ENCODE measurements at places on chromosomes 4 and X.
A peak's percentile ranks its signal among the peaks of the same experiment; 100 is the strongest.

- peak; percentile 7 for DNase-seq
Measured at GRCh38 chr4:7295911-7296660, 103.7 kb downstream of the SORCS2 start.

DNA sequence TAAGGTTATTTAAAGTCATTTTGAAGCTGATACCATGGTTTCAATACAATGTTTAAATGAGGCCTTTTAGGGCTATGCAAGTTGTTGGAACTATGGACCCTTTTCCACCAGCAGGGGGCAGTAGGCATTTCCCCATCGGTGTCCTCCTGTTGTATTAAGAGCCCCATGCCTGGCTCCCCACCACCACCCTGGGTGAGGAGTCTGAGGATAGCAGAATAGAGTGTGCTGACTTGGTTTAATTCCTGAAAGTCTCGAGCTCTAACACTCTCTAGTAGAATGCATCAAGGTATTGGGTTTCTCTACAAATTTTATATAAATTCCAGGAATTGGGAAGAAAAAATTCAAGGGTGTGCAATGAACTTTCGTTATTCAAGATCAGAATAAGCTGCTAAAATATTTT is 234.8 kb upstream of the JADE1 start:
- peak; percentile 74 for DNase-seq

DNA sequence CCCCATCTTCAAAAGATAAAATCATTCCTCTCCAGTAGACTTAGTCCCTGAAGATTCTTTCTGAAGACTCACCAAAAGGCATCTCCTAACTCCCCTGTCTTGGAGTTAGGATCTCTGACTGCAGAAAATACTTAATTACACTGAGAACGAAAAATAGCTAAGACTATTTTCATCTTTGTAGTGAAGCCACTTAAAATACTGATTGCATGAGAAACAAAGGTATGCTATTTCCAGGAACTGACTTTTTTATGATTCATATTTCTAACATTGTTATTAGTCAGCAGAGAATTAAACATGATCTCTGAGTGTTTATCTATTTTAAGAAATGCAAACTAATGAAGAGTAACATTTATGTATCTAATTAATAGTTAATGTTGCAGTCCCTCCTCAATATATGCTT is 71.8 kb upstream of the NR3C2 start:
- DNase-seq, result no peak

- no peak for DNase-seq
Measured at GRCh38 chr4:189660722-189661360, 279.8 kb upstream of the FRG1 start.

- DNase-seq, result no peak
Measured at GRCh38 chr4:5141802-5142201, 90.5 kb downstream of the STK32B start.

GRCh38 chrX:97907791-97908190 is 1024.1 kb downstream of the RPA4 start:
- DNase-seq, result no peak

DNA sequence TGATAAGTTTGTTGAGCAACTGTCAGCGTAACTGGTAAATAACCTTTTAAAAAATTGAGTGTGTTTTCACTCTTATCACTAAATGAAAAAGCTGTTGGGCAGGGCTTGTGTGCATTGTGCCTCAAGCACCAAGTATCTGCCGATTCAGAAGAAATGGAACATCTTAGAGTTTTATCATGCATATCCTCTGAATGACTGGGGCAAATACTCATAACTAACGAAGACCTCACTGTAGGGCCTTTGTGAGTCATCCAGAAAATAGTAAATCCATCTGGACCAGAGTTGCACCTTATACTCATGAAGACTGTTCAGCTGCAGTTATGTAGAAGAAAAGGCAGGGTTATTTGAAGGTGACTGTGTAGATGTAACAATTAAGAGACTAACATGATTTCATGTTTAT is 222.1 kb downstream of the CAMK2D start:
- no peak for DNase-seq

DNA sequence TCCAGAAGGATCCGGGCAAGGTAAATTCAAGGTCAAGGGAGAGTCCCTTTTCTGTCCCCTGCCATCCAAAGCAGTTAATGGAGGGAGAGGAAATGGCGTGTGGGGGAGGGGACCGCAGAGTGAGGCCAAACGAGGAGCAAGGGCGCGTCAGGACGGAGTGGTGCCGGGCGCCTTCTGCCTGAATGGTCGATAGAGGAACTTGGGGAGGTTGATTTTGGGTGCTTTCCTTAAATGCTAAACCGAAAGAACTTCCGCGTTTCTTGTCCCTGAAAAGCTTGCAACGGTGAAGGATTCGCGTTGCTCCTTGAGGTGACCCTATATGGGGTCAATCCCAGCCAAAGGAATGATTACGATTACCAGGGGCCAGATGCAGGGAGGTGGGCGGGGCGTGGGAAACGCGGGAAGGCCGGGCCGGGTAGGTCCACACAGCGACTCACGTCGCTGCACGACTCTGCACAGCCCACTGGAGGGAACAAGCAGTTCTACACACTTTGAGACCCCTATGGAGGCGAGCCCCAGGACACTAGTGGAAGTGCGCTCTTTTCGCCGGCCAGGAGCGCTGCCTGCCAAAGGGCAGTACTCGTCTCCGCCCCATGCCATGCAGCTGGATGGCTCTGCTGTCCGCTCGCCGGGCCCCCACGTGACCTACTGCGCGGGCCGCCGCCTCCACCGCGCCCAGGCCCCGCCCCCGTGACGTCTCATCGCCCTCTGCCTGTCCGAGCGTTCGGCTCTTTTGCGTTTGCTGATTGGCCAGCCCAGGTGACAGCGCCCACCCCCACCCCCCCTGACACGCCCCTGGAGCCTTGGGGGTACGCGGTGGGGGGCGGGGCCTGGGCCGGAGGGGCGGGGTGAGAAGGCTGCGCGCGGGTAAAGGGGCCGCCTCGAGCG is 452 bp upstream of the GK start:
- peak; percentile 93 for DNase-seq

DNA sequence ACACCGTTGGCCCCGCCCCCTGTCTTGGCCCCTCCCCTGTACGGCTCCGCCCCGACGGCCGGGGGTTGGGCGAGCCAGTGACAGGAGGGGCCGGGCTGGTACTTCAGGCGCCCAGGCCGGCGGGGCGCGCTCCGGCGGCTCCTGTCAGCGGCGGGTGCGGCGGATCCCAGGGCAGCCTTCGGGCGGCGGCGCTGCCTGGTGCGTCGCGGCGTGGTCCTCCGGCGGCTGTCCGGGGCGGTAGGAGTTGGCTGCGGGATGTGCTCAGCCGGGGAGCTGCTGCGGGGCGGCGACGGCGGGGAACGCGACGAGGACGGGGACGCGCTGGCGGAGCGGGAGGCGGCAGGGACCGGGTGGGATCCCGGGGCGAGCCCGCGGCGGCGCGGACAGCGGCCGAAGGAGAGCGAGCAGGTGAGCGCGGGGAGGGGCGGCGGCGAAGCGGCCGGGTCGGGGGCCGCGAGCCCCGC is at the start of gene FAM241A:
TSS of gene FAM241A (plus strand) at position 129 of the 464 bp plus-strand sequence. CDS start at position 256, 127 bp downstream.
- peak; percentile 90 for DNase-seq

- no peak for DNase-seq
Measured at GRCh38 chrX:74009041-74009440, 294.9 kb upstream of the ZCCHC13 start.

GRCh38 chr4:126221282-126221681 is 906.5 kb downstream of the FAT4 start:
- no peak for DNase-seq

DNA sequence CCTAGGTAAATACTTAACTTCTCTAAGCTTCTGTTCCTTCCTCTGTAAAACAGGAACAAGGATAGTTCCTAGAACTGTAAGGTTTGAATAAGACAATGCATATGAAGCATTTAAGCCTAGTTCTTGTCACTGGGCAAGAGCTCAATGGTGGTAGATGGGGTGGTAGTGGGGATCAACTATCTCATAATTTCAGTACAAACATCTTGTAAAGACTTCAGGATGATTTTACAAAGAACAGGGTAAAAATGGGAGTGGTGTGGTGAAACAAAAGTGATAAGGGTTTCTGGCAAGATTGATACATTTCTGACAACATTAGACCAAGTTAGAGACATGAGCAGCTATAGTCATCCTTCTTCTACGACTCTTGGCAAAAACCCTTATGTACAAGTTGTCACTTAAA is 137.8 kb downstream of the SCFD2 start:
- no peak for DNase-seq

GRCh38 chrX:119516157-119516702 is 48.0 kb downstream of the SLC25A5 start:
- peak; percentile 71 for DNase-seq

- DNase-seq, result no peak
Measured at GRCh38 chr4:188611143-188611542, 471.9 kb downstream of the TRIML1 start.

DNA sequence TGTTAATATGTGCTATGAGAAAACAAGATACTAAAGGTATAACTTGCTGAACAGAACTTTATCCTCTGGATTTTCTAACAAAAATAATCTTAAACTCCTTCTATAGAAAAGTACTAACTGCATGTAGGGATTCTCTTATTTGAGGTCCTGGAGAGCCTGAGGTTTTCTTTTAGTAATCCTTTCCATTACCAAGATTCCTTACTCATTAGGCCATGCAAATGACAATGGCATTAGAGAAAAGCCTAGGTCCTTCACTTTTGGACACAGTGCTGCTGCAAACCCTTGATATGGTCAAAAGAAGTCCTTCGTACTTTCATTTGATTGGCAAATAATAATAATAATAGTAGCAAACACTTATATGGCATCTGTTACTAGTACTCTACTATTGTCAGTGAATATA is 3.2 kb downstream of the MMRN1 start:
- DNase-seq, result no peak

GRCh38 chrX:8738588-8739189 is 6.8 kb upstream of the ANOS1 start:
- DNase-seq, result peak; percentile 64

- no peak for DNase-seq
Measured at GRCh38 chr4:6546091-6546490, 28.9 kb upstream of the MAN2B2 start.

GRCh38 chr4:69849297-69849696 is 10.6 kb downstream of the SULT1E1 start:
- no peak for DNase-seq

GRCh38 chrX:148416142-148416541 is 84.3 kb upstream of the AFF2 start:
- DNase-seq, result no peak

- DNase-seq, result no peak
Measured at GRCh38 chr4:116332508-116332907, 752.9 kb downstream of the TRAM1L1 start.

DNA sequence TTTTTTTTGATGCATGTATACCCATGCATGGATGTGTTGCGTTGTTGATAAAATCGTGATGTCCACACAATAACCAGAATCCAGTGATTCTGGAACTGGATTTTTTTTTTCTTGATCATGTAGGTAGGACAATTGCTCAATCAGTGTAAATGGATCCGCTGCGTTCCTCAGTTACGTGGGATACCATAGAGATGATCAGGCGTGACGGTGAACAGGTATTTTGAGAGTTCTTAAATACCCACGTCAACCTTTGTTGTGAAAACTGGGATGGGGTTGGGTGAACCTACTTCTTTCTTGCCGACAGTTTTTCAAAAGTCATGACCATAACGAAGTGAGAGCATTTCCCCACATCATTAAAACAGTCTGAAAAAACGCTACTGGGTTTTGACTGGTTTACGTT is 913 bp upstream of the SMIM10L2A start:
- DNase-seq, result no peak

- peak; percentile 50 for DNase-seq
Measured at GRCh38 chr4:125187226-125188176, 127.3 kb upstream of the FAT4 start.

- DNase-seq, result peak; percentile 25
Measured at GRCh38 chrX:24117258-24117657, 32.3 kb upstream of the ZFX start.

DNA sequence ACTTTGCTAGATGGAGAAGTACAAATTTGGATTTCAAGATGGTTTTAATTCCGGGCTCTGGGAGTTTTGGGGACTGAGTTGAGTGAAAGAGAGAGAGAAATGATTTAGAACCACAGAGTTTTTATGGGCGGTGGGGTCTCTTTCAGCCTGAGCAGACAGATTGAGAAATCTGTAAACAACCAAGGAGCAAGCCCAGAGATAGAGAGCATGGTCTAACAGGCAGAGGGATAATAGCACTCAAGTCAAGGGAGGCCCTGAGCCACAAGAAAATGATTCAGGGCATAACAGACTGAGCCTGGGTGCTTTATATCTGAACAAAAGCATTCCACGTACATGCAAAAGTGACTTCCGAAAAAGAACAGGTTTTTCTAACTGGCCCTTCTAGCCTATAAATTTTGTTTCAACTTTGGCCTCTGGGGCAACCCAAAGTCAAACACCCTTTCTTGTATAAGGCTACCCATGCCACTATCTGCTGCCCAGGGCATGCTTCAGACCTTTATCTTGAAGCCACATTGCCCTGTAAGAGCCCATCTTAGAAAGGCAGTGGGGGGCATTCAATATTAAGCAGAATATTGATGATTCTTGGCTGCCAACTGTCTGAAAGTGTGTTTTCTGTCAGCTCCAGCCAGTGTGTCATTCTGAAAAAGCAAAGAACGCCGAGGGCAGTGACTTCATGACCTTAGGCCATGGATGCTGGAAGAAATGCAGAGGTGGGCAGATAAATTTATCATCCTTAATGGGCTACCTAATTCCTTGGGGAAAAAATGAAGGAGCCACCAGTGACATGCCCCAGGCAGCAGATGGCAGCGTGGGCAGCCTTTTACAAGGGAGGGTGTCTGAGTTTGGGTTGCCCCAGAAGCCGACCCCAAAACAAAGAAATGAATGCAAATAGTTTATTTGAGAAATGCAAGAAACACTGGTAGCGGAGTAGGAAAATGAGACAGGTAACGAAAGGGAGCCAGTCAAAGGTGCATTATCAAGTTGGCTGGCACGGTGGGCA is 637.6 kb downstream of the MID1IP1 start:
- peak; percentile 28 for DNase-seq

GRCh38 chr4:17709763-17710068 is 71.7 kb downstream of the FAM184B start:
- DNase-seq, result no peak

GRCh38 chrX:79153348-79153747 is 8.9 kb downstream of the GPR174 start:
- no peak for DNase-seq

DNA sequence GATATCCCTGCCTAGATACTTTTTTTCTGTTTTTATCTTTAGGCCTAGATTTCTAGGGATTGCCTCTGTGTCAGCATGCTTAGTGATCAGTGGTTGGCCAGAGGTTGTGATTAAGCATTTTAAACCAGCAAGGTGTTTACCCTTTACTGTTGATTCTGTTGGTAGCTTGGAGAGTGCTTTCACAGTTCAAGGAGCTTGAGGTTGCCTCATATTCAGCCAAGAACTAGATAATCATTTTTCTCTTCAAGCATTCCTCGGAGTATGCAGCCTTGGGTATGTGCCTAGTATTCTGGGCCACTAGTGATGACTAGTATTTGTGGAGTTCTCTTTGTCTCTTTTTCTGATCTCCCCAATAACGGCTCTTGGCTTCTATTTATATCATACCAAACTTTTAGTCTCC is 20.4 kb downstream of the APOOL start:
- DNase-seq, result no peak

GRCh38 chr4:123833171-123833643 is 436.6 kb downstream of the SPRY1 start:
- DNase-seq, result peak; percentile 2

- peak; percentile 49 for DNase-seq
Measured at GRCh38 chr4:40750461-40751258, 905 bp downstream of the NSUN7 start.

Measured in NCI-H69 (cell line).